Left hindlimb (tissue), 1 donor: ENCODE measurements at places on chromosomes 13 and 19.

GRCh38 chr13:110575322-110576069 is 14.0 kb upstream of the RAB20 start:
- DNase-seq: no peak

GRCh38 chr13:109427695-109428094 is 358.7 kb downstream of the IRS2 start:
- DNase-seq: no peak

GRCh38 chr19:16825312-16826052 is 3.7 kb upstream of the SIN3B start:
- peak; percentile 81 for DNase-seq

DNA sequence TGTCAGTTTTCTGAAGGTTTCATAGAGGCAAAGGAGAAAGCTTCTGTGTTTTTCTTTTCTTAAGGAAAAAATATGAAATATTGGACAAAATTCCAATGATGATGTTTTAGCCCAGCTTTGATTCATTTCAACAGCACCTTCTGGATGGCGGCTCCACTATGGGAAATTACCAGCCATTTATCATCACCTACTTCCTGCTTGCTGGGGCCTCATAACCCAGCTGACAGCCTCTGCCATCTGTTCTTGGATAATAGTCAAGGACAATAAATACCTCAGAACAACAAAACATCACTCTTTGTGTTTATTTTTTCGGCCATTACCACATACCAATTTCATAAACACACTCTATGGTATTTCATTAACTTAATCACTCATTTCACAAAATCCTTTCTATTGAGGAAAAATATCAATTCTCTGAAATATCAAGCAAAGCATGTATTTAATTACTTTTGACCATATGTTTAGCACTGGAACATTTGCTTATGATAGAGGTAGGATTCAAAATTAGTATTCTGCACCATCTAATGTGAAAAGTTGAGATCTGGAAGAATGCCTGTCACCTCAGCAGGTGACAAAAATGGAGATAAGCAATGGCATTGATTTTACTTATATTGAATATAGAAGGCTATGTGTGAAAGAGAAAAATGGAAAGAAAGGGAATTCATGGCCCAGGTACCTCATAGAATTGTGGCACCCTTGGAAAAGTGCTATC is 629.7 kb downstream of the LIG4 start:
- no peak for DNase-seq

- DNase-seq: no peak
Observed at GRCh38 chr19:18629166-18630088, 7.4 kb upstream of the KLHL26 start.

DNA sequence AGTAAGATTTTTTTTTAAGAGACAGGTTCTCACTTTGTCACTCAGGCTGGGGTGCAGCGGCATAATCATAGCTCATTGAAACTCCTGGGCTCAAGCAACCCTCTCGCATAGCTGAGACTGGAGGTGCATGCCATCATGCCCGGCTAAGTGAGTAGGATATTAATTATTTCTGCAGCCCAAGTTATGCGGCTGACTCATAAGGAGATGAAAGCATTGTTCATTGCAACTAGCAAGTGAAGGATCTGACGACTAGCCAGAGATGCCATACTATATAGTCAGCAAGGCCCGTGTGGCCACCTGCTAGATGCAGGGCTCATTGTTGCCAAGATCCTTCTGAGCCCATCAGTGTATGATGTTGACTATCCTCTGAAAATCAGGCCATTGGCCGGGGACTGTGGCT is 45.2 kb downstream of the ABCC4 start:
- DNase-seq: no peak

DNA sequence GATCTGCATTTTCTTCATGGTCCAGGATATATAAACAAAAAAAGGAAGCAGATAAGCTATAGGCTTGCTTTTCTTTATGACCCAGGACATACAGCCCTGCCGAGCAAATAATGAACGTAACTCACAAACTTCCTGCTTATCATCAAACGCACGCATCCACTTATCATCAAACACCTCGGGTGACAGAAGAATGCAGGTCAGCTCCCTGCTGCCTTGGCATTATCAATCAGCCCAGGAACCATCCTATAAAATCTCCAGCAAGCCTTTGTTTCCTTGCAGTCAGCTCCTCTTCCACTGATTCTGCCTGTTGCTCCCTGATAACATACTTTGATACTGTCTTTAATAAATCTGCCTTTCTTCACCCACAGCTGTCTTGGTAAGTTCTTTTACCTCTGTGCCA is 5.3 kb upstream of the ZNF583 start:
- no peak for DNase-seq

- DNase-seq: no peak
Observed at GRCh38 chr19:37221136-37221535, 3.1 kb downstream of the ZNF383 start.

DNA sequence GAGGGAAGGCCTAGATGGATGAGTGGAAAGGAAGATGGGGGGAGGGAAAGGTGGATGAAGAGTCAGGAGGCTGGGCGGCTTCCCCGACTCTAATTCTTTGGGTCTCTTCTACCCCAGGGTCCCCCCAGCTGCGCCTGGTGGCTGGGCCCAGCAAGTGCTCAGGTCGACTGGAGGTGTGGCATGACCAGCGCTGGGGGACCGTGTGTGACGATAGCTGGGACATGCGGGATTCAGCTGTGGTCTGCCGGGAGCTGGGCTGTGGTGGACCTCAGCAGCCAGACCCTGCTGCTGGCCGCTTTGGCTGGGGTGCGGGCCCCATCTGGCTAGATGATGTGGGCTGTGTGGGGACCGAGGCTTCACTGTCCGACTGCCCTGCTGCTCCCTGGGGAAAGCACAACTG is 9.5 kb downstream of the SSC5D start:
- no peak for DNase-seq

GRCh38 chr19:49497047-49497788 is 984 bp downstream of the RPS11 start:
- no peak for DNase-seq

DNA sequence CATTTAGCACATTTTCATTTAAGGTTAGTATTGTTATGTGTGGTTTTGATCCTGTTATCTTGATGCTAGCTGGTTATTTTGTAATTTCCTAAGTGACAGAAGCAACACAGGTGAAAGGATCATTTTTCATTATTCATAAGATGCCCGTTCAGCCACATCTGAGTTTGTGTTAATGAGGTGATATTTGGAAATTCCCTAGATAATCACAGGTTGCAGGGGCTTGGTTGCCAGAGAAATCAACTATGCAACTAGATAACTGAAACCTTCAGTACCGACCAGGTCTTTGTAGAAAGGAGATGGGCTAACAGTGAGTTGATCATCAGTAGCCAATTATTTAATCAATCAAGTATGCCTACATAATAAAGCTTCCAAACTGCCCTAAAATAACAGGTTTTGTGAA is 121.3 kb upstream of the UFM1 start:
- no peak for DNase-seq

- no peak for DNase-seq
Observed at GRCh38 chr19:1122972-1123363, 19.2 kb downstream of the GPX4 start.

DNA sequence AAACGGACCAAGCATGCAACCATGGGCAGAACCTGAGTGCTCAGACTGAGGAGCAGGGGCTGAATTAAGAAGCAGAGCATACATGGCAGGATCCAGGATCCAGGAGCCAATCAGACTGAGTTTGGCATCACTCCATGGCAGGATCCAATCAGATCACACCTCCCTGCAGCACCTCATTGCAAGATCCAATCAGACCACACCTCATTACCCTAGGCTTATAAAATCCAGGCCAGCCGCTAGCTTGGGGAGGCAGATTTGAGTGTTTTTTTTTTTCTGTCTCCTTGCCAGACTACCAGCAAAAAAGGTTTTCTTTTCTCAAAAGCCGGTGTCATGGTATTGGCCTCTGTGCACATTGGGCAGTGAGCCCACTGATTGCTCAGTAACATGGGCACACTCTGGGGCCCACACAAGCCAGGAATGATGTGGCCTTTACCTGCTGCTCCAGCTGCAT is 127.9 kb upstream of the GJB6 start:
- DNase-seq: no peak

DNA sequence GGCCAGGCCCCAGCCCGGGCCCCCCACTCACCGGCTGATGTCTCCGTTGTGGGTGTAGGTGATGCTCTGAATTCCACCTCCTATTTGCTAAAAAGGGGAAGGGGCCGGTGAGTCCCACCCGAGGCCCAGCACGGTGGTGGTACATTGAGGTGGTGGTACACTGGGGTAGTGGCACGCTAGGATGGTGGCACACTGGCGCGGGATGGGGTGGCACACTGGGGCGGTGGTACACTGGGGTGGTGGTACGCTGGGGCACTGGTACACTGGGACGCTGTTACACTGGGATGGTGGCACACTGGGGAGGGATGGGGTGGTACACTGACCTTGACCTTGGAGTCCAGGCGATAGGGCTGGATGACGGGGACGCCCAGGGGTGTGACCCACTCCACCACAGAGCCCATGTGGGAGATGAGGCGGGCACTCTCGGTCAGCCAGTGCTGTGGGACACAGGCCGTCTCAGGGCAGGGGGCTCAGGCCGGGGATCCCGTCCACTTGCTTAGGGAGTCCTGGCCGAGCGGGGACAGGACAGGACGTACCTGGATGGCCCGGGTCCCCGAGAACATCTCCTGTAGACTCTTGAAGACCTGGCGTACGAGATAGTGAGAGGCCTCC is 14.6 kb downstream of the POLRMT start:
- no peak for DNase-seq

DNA sequence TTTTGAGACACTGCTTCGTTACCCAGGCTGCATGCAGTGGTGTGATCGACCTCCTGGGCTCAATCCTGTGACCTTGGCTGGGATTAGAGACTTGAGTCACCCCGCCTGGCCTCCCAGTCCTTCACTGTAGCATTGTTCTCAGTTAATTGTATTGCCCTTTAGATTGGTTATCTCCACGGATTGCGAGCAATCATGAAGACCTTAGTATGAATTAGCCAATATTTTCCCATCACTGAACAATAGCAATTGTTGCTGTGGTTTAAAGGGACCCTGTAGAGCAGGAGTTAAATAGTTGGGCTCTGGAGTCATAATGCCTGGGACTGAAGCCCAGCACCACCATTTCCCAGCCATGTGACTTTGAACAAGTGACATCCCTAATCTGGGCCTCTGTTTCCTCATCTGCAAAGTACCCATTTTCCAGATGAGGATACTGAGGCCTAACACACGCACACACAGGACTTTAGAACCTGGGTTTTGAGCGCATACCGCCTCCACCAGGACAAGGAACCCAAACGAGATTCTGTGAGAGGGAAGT is 8.4 kb downstream of the PPP1R14A start:
- no peak for DNase-seq

GRCh38 chr13:55573565-55573964 is 1567.2 kb upstream of the PRR20A start:
- no peak for DNase-seq

DNA sequence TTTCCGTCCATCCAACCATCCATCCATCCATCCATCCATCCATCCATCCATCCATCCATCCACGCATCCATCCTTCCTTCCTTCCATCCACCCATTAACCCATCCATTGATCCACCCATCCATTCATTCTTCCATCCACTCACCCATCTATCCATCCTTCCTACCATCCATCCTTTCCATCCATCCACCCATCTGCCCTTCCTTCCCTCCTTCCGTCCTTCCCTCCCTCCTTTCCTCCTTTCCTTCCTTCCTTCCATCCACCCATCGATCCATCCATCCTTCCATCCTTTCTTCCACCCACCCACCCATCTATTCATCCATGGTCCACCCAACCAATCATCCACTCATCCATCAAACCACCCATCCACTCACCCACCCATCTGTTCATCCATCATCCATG is 70.1 kb downstream of the MLLT1 start:
- DNase-seq: no peak

DNA sequence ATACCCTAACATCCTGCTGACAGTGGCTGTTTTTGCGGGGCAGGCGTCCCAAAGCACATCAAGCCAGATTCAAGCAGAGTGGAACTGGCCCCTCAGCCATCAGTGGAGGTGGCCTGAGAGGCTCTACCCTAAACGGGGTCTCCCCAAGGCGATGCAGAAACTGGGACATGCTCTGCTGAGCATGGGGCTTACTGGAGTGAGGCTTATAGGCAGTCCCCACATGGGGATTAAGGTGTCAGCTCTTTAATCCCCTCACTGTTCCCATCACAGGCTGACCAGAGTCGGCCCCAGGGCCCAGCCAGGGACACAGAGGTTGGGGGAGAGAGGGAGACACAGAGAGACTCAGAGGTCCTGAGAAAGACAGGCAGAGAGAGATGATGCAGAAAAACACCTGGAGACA is 17.0 kb downstream of the CYP2F1 start:
- DNase-seq: no peak

DNA sequence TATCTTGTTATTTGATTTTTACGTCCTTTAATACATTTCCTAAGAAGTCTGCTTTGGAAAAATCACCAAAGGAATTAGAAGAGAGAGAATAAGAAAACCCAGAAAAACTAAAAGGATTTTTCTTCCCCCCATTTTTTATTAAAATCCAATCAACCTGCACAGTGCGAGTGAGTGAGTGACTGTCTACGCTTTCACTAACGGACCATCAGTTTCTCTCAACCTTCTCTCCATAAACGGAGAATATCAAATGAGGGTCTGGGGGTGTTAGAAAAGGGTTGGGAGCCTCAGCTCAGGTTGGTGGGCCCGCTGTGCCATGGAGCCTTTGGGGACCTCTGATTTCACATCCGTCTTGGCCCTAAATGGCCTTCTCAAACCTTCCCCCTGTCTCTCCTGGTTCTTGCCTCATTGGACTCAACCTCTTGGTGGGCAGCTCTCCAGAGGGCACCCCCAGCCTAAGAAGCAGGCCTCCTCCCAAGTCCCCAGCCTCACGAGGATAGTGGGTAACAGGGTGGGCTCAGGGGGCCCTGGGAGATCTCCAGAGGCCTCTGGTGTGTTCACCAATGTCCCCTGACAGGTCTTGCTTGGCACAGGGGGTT is 763 bp upstream of the LRP3 start:
- DNase-seq: no peak
